ENCODE measurements at places on chromosomes 12 and 14.

DNA sequence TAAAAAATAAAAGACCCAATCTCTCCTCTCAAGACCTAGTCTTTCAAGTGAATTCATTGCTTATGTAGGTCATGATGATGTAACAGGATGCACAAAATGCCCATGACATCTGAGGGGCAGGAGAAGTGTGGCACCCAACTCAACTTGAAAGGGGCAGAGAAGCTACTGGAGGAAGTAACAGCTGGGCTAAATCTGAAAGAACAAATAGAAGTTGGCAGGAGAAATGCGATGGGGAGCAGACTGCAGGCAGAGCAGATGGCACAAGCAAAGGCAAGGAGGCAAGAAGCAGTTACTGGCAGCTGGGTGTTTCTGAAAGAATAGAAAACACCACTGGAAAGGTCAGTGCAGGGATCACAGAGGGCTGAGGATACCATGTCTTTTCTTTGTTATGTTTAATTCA, 14.6 kb downstream of the SLC38A4 start:
- DNase-seq, result no peak

DNA sequence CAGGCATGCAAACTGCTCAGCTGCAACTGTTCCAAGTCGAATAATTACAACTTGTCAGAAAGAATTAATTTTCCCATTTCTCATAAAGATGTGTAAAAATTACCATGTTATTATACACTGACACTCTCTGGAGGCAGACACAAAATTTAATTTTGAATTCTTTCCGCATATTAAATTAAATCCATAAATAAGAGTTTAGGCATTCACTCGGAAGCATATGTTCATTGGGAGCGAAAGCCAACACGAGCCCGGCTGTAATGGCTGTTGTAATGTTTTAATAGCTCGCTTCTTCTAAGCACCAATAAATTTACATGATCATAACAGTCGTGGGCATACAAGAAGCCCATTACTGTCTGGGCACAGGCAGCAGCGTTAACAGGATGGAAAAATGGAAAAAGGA, 189.6 kb upstream of the SOX5 start:
- no peak for DNase-seq

GRCh38 chr14:52596861-52597260, 44.2 kb downstream of the GPR137C start:
- DNase-seq, result no peak

- no peak for DNase-seq
These were observed 326.8 kb downstream of the PDZRN4 start for GRCh38 chr12:41514907-41515306.

DNA sequence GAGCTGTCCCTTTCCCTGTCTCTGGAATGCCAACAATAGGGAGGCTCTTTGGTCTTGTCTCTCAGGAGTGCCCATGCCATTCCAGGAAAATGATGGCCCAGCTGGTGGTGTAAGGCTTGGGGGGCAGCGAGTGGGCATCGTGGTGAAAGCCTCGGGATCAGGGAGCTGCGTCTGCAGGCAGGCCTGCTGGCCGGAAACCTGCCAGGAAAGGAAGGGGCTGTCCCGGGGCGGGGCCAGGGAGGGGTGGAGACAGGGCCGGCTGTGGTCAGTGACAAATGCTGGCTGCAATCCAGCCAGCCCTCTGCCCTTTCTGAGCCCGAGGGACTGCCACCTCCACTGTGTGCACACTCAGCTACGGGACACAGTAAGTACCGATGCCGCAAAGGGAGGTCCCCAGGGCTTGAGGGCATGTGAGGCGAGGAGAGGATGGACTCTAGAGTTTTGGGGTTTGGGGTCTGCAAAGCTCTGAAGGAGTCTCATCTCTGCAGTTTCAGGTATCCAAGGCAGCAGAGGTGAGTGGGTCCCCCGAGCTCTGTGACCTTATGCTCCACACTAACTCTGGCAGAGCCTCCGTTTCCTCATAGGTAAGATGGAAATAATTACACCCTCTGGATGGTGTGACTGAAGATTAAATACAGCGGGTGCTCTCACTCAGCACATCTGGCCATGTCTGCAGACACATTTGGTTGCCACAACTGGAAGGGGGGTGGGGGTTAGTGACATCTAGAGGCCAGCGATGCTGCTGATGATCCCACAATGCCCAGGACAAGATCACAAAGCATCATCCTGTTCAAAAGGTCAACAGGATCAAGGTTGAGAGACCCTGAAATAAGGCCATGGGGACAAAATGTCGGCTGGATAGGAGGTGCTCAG, at the start of gene SERPINA5:
TSS of gene SERPINA5 (plus strand) at position 300 of the 873 bp plus-strand sequence. CDS start 5,937 bp downstream, outside the sequence.
- no peak for DNase-seq

- DNase-seq, result no peak
These were observed 50.8 kb downstream of the PPP2R5E start for GRCh38 chr14:63492391-63492790.

GRCh38 chr14:24876996-24877395, 173.0 kb downstream of the STXBP6 start:
- DNase-seq, result no peak

- DNase-seq, result no peak
These were observed 1.3 kb upstream of the ARHGAP5 start for GRCh38 chr14:32075672-32076277.

- DNase-seq, result no peak
These were observed 35.3 kb downstream of the TSPAN19 start for GRCh38 chr12:85000729-85001128.

GRCh38 chr14:69481815-69482568, 2.5 kb upstream of the PLEKHD1 start:
- DNase-seq, result no peak

DNA sequence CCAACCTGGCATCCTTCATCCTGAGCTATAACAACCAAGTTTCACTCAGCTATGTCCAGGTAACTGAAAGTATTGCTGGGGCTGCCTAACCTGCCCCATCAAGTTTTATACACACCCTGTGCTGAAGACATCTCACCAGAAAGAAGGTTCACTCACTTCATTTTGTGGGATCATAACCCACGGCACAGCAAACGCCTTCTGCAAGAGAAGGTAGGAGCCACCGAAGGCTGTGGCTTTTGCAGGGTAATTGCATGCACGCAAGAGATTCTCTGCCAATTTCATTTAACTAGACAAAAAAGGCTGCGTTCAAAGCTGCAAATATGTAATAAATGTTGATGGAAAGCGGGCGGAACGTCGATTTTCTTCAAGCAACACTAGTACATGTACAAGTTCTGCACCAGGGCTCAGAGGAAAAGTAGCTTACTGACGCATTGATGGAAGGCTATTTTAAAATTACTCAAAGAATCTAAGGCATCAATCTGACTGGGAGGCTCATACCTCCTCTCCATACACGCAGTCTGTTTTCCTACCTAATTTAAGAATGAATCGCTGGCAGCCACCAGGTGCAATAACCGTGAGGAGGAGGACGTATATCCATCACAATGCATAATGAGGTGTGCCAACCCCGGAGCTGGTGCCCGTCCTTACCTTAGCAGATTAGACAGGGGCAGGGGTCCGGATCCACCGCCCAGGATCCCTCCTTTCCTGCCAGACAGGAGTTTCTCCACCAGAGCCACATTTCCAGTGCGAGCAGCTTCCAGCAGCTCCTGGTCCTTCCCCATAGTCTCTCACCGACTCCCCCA, 1.1 kb downstream of the ANKS1B start:
- DNase-seq, result no peak

DNA sequence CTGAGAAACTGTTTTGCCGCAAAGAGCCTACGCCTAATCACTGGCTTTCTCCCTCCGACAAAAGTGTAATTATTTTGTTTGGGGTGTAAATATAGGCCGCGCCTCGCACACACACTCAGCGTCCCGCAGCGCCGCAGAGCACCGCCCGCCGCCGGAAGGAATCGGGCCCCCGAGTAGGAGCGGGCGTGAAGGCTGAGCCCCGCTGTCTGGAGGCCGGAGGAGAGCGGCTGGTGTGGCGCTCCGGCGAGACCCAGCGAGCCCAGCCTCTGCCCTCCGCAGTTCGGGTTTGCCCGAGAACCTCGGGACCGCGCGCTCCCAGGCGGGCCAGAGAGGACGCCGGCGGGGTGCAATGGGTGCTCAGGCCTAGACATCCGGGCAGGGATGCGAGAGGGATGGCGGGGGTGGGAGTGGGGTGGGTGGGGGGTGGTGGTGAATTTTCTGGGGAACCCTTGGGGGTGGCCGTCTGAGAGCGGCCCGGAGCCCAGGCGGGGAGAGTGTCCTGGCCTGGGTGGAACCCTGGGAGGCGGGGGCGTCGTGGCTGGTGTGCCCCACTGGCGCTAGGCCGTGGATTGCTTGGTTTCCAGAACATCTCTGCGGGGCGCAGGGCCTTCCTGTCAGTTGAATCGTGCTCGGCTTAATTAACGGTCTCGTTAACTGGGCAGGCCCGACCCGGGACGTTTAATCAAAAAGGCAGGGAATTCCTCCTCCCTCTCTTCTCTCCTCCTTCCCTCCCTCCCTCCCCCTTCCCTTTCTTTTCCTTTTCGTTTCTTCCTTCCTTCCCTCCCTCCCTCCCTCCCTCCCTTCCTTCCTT, 4.7 kb upstream of the LHX5 start:
- no peak for DNase-seq

- no peak for DNase-seq
These were observed 228.2 kb upstream of the SFSWAP start for GRCh38 chr12:131482686-131483085.

DNA sequence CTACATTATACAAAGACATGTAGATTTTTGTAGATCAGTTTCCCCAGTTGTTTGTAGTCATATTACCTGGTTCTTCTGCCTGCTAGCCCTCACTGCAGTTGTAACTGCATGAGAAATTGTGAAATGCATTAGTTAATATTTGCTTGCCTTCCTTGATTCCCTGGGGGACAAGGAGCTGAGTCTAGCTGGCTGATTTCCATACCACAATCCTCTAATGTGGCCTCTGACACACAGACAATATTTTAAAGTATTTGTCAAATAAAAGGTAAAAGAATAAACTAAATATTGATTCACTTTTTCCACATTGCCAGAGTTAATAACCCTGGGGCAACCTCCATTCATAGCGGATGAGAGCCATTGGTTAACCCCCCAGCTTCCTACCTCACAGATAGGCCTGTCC, 128.8 kb upstream of the TMEM132C start:
- no peak for DNase-seq

- DNase-seq, result no peak
These were observed 12.9 kb downstream of the BCL11B start for GRCh38 chr14:99258876-99259726.

DNA sequence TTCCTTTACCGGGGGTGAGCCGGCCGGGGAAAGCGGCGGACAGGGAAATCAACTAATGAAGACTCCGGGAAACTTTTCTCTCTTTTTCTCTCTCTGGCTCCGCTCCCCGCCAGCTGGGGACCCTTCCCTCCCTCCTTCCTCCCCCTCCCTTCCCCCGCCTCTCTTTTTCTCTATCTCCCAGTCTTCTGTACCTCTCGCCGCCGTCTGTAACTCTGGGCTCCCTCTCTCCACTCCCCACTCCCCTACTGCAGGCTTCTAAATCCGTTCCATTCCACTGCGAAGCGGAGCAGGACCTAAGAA, 6.9 kb upstream of the HOXC11 start:
- no peak for DNase-seq

GRCh38 chr12:121558956-121559355, 21.9 kb downstream of the KDM2B start:
- no peak for DNase-seq

DNA sequence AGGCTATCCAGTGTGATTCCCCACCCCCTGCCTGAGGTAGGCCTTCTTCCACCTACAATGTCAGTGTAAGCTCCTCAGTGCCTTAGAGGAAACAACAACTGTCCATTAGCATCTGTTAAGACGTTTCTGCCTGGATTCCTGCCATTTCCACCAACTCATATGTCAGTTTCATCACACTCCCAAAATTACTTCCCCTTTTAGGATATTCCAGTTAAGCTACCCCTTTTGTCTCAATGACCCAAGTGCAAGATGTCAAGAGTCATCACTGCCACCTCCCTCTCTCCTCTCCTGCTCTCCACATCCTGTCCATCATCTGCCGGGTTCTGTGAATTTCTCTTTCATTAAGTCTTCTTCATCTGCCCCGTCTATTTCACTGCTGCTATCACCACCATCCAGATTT, 189.4 kb downstream of the DPF3 start:
- no peak for DNase-seq

DNA sequence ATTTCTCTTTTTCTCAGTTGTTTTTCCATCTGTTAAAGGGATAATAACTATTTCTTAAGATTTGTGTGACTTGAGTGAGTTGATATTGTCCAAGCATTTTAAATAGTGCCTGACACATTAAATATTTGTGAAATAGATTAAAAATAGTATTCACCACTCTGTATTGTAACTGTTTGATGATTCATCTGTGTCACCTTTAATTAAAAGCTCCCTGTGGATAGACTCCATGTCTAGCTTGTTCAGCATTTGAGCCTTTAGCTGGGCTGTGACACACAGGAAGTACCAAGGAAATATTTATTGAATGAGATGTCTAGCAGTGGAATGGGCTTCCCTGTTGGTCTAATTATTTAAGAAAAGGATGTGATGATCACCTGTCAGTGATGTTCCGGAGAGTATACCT, 1.8 kb upstream of the GLIPR1L2 start:
- no peak for DNase-seq

DNA sequence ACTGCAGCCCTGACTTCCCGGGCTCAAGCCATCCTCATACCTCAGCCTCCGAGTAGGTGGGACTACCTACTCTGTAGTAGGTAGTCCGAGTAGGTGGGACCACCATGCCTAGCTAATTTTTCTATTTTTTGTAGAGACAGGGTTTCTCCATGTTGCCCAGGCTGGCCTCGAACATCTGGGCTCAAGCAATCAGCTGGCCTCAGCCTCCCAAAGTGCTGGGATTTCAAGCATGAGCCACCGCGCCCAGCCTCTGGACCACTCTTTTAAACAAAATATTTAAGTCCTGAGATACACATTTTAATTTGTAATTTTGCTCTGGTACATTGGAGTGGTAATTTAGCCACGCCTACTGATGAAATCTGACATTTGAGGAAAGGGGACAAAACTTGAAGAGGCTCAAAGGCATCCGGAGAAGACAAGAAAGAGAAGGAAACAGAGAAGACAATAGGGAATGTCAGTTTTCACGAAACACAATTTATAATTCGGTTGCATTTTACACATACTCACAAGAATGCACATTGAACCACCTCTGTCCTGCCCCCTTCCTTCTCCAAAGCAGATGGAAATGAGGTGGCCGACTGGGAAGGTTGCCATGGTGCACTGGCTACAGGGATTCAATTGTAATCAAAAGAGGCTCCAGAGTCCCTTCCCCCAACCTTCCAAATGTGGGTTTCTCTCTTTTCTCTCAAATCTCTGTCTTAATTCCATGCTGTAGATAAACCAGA, 9.7 kb upstream of the TUBA1A start:
- no peak for DNase-seq

DNA sequence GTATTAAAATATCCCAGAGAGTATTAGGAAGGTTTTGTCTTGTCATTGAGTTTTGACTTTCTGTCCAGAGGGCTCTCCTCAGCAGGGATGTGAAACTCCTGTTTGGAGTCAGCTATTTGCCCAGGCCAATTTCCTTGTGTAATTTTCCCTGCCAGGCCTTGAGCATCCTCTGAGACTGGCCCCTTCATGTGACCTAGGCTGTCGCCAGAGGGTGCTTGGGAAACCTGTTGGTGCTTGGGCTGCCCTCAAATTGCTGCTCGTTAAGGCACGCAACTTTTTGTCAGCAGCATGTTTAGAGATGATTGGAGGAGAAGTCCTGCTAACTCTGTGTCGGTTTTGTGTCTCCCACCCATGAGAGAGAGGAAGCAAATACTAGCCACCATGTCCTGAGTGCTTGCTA, 39.1 kb downstream of the IQSEC3 start:
- DNase-seq, result no peak

GRCh38 chr12:71567537-71567936, 96.1 kb downstream of the ZFC3H1 start:
- no peak for DNase-seq

Data from stimulated activated CD4-positive, alpha-beta T cell treated with anti-CD3 and anti-CD28 coated beads, Interleukin-12 subunit alpha, Interleukin-12 subunit beta, amount 100 ng/mL, for 24 hours (primary cell).